Endothelial cell (in vitro differentiated cells): ENCODE measurements at places on chromosomes 1 and 21. TPM values are rescaled to one million over a fixed set of nuclear protein-coding genes. Genes with fewer than 3 reads are reported as not detected.

- peaks cover 7% of the 10 kb centered on the region for H3K27me3 ChIP-seq
- H3K27ac ChIP-seq: no peak overlapping the region
Measured at GRCh38 chr21:36904093-36904666, 62.3 kb downstream of the HLCS start.

The CD1D gene
- total RNA-seq: 1.5 TPM

- H3K4me1 ChIP-seq: peaks cover 25% of the 10 kb centered on the region
- H3K36me3 ChIP-seq: peaks cover 9% of the 10 kb centered on the region
- H3K27ac ChIP-seq: no peak overlapping the region
- DNase-seq: no peak
Measured at GRCh38 chr1:185108321-185108720, 48.4 kb downstream of the TRMT1L start.

GRCh38 chr1:162335126-162335525, 41.5 kb downstream of the SPATA46 start:
- no peak overlapping the region for H3K4me3 ChIP-seq
- H3K27ac ChIP-seq: no peak overlapping the region
- DNase-seq: peak; percentile 8
- H3K27me3 ChIP-seq: peaks cover 1% of the 10 kb centered on the region
- peaks cover 21% of the 10 kb centered on the region for H3K4me1 ChIP-seq

The SIM2 gene
- 17.1 TPM for total RNA-seq

GRCh38 chr1:236480758-236481436, 42.9 kb upstream of the LGALS8 start:
- no peak overlapping the region for H3K27ac ChIP-seq
- H3K4me3 ChIP-seq: no peak overlapping the region
- no peaks in the 10 kb centered on the region for H3K27me3 ChIP-seq

DNA sequence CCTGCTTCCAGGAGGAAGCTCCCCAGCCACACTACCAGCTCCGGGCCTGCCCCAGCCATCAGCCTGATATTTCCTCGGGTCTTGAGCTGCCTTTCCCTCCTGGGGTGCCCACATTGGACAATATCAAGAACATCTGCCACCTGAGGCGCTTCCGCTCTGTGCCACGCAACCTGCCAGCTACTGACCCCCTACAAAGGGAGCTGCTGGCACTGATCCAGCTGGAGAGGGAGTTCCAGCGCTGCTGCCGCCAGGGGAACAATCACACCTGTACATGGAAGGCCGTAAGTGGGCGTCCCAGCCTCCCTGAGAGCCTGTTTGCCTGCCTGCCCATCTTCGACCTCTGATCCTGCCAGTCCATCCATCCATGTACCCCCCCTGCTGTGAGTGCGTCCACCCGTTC, 3.6 kb downstream of the ECM1 start:
- no peak for DNase-seq
- peak overlapping the region; percentile 88 for H3K4me3 ChIP-seq
- peaks cover 24% of the 10 kb centered on the region for H3K27me3 ChIP-seq
- peaks cover 26% of the 10 kb centered on the region for H3K36me3 ChIP-seq

- DNase-seq: no peak
- no peak overlapping the region for H3K4me3 ChIP-seq
- H3K36me3 ChIP-seq: no peaks in the 10 kb centered on the region
- H3K4me1 ChIP-seq: peaks cover 5% of the 10 kb centered on the region
- H3K27me3 ChIP-seq: no peaks in the 10 kb centered on the region
- no peak overlapping the region for H3K27ac ChIP-seq
Measured at GRCh38 chr1:65412256-65412983, 8.0 kb upstream of the LEPR start.

The DCDC2B gene
- not detected for total RNA-seq

DNA sequence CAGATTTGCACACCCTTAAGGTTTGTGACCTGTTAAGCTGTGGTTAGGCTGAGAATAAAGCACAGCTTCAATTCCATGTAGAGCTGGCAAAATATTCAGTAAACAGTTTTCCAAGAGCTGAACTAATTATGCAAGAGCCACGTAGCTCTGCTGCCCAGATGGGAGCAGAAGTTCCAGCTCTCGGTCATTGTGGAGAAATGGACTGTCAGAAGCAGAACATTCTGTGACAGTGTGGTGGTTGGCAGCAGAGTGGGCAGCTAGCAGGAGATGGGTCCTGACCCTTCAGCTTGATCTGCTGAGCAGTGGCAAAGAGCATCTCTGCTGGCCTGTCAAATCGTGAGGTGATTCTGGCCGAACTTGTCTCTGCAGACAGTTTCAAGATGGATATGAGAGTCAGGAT, 23.2 kb downstream of the RHOU start:
- peaks cover 2% of the 10 kb centered on the region for H3K4me1 ChIP-seq
- peaks cover 2% of the 10 kb centered on the region for H3K27me3 ChIP-seq
- no peaks in the 10 kb centered on the region for H3K36me3 ChIP-seq

- no peak overlapping the region for H3K4me3 ChIP-seq
- no peak overlapping the region for H3K27ac ChIP-seq
- no peaks in the 10 kb centered on the region for H3K36me3 ChIP-seq
- H3K4me1 ChIP-seq: peaks cover 4% of the 10 kb centered on the region
- no peak for DNase-seq
Measured at GRCh38 chr1:45172005-45172404, 34.4 kb downstream of the ZSWIM5 start.

The PPP2R5A gene
- 25.5 TPM for total RNA-seq

GRCh38 chr21:25029580-25029979, 577.7 kb downstream of the MRPL39 start:
- no peaks in the 10 kb centered on the region for H3K27me3 ChIP-seq
- H3K36me3 ChIP-seq: no peaks in the 10 kb centered on the region
- no peaks in the 10 kb centered on the region for H3K4me1 ChIP-seq
- no peak overlapping the region for H3K4me3 ChIP-seq

The CTTNBP2NL gene
- total RNA-seq: 84.0 TPM

- peaks cover 21% of the 10 kb centered on the region for H3K36me3 ChIP-seq
- H3K4me1 ChIP-seq: no peaks in the 10 kb centered on the region
- DNase-seq: no peak
- H3K4me3 ChIP-seq: no peak overlapping the region
Measured at GRCh38 chr21:37032293-37032692, 25.8 kb downstream of the RIPPLY3 start.

DNA sequence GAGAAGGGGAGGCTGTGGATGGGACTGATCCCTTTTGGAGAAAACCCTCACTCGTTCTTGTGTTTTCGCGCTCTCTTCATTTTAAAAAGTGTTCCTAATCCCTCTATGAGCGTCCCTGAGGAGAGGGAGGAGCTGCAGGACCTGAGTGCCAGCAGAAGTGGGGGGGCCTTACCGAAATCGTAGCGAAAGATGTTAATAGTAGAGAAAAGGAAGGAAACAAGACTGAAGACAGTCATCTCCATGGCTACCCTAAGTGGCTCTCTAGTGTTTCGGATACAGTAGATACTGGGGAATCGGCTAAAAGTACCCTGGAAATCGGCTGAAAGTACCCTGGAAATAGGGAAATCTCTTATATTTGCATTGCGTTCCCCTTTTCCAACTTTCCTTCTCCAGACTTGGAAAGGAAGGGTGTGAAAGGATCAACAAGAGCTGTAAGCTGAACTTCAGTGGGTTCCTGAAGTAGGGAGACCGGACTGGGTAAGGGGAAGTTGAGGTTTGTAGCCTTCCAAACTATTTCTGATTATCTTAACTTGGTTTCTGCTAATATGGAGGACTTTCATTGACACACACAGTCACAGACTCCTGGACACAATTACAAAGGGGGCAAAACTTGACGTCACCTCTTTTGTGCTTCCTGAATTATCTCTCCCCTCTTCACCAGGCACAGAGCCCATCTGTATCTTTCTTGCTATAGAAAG, 486 bp upstream of the DSTYK start:
- peak overlapping the region; percentile 92 for H3K27ac ChIP-seq
- H3K27me3 ChIP-seq: peaks cover 7% of the 10 kb centered on the region
- peaks cover 14% of the 10 kb centered on the region for H3K4me1 ChIP-seq
- peak overlapping the region; percentile 96 for H3K4me3 ChIP-seq
- H3K36me3 ChIP-seq: no peaks in the 10 kb centered on the region

DNA sequence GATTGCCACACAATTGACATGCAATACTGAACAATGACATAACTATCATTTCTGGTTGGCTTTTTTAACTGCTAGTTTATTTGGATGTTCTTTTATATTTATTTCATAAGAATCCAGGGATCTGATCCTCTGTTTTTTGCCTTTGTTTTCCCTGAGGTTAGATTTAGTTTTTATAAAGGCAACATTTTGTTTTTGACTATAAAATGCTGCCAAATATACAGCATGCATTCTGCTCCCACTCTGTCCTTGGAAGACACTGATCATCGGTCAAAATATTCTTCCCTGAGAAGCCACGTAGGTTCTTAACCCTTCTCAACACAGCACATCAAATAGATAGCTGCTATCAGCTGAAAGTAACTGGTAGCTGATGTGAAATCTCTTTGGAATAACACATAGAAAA, 52.5 kb downstream of the LYPLAL1 start:
- no peak overlapping the region for H3K4me3 ChIP-seq
- no peak overlapping the region for H3K27ac ChIP-seq
- peaks cover 1% of the 10 kb centered on the region for H3K27me3 ChIP-seq
- no peaks in the 10 kb centered on the region for H3K4me1 ChIP-seq
- peaks cover 3% of the 10 kb centered on the region for H3K36me3 ChIP-seq

The KLF17 gene
- total RNA-seq: 0.23 TPM

DNA sequence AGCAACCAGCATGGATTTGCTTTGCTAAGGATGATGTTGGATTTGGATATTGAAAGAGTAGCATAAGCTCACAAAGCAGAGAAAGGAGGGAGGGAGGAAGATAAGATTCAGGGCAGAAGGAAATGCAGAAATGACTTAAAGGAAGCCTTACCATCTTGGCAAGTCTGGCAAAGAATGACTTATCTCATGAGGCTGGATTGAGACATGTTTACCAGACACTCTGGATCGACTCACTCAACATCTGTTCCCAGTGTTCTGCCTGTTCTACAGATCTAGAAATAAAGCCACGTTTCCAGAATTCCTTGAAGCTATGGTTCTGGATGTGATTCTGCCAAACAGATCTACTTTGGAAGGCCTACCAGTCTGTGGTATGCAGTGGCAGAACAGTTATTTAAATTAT, 38.8 kb upstream of the CTBS start:
- no peak overlapping the region for H3K4me3 ChIP-seq
- DNase-seq: no peak
- peaks cover 12% of the 10 kb centered on the region for H3K36me3 ChIP-seq
- H3K27ac ChIP-seq: no peak overlapping the region
- peaks cover 3% of the 10 kb centered on the region for H3K4me1 ChIP-seq

- peaks cover 7% of the 10 kb centered on the region for H3K27me3 ChIP-seq
- H3K4me3 ChIP-seq: no peak overlapping the region
- H3K4me1 ChIP-seq: peaks cover 3% of the 10 kb centered on the region
- peak; percentile 66 for DNase-seq
- peaks cover 3% of the 10 kb centered on the region for H3K36me3 ChIP-seq
- H3K27ac ChIP-seq: no peak overlapping the region
Measured at GRCh38 chr21:42145569-42146272, 73.2 kb upstream of the ABCG1 start.

The WDR64 gene
- total RNA-seq: 0.80 TPM

DNA sequence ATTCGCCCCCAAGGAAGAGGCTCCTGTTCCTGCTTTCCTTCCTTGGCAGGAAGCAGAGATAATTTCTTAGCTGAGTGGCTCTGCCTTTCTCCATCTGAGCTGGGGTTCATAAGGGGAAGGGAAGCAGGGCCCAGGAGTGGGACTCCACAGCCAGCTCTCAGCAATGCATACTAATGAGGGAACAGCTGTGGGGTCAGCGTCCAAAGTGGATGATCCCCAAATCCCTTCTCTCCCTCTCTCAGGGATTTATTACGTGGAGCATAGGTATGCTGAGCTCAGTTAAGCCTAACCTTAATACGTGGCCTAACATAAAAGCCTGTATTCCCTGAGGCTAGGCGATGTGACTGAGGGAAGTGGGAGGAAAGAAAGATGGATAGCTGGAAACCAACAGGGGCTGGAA, 87.3 kb upstream of the CTTNBP2NL start:
- H3K27ac ChIP-seq: no peak overlapping the region
- peaks cover 5% of the 10 kb centered on the region for H3K27me3 ChIP-seq
- no peak overlapping the region for H3K4me3 ChIP-seq
- DNase-seq: no peak
- H3K4me1 ChIP-seq: peaks cover 48% of the 10 kb centered on the region

The NPHS2 gene
- total RNA-seq: not detected

DNA sequence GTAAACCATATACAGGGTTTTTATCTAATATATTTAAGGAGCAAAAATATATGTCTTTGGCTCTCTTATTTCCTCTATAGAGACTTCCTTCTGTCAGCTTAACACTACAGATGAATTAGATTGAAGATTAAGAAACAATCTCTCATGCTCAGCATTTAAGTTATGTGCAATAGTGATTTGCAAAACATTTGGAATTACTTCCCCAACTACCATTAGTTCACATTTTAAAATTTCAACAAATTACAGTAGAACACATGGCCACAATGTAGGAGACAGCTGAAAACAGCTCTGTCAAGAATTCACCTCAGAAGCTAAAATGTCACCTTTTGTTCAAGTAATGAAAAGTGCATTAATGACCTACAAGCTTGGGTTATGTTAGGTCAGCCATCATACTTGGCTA, 177.9 kb downstream of the EIF4G3 start:
- peaks cover 2% of the 10 kb centered on the region for H3K27me3 ChIP-seq
- no peak overlapping the region for H3K4me3 ChIP-seq
- no peak for DNase-seq
- no peaks in the 10 kb centered on the region for H3K36me3 ChIP-seq
- H3K4me1 ChIP-seq: peaks cover 2% of the 10 kb centered on the region

DNA sequence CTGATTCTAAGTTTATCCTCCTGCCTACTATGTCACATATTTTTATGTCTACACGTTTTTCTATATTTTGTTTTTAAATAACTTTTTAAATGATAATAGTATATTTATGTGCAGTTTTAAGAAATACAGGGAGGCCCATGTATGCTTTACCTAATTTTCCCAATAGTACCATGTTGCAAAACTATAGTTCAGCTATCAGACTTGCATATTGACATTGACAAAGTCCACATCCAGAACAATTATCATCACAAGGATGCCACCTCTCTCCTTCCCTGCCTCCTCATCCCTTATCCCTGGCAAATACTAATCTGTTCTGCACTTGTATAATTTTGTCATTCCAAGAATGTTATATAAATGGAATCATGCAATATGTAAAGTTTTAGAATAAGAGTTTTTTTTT, 90.9 kb downstream of the CRB1 start:
- no peaks in the 10 kb centered on the region for H3K27me3 ChIP-seq
- no peak overlapping the region for H3K27ac ChIP-seq
- DNase-seq: no peak

DNA sequence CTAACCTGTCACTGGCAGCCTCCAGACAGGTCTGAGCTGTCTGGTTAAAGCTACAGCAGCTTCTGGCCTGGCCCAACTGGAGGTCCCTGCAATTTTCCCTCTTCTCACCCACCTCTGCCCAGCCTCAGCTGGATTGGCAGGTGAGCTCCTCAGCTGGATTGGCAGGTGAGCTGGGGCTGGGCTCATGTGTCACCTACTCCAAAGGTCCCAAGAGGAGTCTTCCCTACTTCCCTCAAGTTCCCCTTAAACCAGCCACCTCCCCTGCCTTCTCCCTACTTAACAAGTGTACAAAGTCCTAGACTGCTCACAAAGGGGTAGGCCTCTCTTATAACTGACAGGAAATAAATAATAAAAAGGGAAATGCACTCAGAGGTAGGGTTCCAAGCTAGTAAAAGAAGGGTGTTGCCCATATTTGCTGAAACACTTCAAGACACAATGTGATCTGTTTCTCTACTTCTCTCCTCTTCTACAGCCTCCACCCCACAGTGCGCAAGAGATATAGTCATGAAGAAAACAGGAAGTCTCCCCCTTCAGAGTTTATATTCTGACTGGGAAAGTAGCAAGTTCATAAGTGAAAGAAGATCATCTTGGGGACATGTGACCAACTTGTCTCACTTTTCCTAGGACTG, at the start of gene GPA33:
Gene GPA33, minus strand, starts transcription at position 64 of the 629 bp plus-strand sequence. CDS start 90 bp downstream, outside the sequence.
- H3K4me3 ChIP-seq: no peak within 1 kb of the TSS
- no peak within 1 kb of the TSS for H3K27ac ChIP-seq
- H3K36me3 ChIP-seq: no peaks in the 10 kb centered on the region
- no peak for DNase-seq
- H3K4me1 ChIP-seq: peaks cover 28% of the 10 kb centered on the region

The GCSAML gene
- total RNA-seq: 0.23 TPM

- H3K4me1 ChIP-seq: no peaks in the 10 kb centered on the region
- H3K27me3 ChIP-seq: no peaks in the 10 kb centered on the region
- H3K36me3 ChIP-seq: peaks cover 4% of the 10 kb centered on the region
Measured at GRCh38 chr1:100184536-100184935, 6.5 kb upstream of the LRRC39 start.
